ENCODE measurements at places on chromosomes 3 and 15.

GRCh38 chr3:40752492-40752891 is 227.7 kb downstream of the ZNF621 start:
- DNase-seq, result no peak

DNA sequence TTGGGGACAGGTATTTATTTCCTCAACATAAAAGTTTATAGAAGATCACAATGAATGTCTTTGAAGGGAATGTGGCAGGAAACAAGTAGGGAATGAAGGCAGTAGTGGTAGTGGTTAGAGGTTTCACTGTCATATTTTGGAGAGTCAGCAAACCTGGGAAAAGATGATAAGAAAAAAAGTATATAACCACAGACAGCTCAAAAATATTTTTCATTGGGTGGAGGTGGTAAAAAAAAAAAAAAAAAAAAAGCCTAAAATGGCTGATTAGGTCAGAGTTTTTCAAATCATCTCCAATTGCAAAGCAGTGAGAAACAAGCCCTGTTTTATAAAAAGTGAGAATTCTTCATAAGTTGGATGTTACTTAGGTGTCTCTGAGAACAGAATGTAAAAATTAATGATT is 400.0 kb downstream of the LSAMP start:
- DNase-seq, result no peak

DNA sequence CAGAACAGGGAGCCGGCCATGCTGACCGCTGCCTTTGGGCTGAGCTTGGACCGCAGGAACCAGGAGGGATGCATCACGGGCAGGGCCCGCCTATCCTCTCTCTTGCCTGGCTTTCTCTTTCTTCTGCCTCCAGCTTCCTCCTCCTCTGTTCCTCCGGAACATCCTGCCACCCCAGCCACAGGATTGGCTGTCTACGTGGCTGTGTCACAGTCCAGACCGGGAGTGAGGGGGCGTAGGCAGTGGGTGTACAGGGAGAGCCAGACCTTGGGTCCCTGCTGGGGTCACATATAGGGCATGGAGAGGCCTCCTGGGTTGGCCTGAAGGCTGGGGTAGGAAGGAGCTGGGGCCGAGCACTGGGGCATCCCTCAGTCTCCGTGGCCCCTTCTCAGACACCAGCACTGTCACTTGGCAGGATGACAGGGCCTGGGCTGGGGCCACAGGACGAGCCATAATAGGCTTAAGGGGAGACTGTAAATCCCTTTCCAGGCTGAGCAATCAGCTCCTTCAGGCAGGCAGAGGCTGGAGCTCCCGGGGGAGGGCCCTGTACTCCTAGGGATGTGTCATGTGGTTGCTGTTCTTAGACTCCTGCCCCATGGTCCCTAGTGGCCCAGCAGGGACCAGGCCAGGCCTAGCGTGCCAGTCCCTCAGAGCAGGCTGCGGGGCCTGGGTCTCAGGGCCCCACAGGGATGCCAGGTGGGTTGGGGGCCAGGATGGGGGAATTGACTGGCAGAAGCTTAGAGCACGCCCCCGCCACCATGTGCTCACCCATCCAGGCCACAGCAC is 25.4 kb downstream of the LINGO1 start:
- DNase-seq, result no peak

DNA sequence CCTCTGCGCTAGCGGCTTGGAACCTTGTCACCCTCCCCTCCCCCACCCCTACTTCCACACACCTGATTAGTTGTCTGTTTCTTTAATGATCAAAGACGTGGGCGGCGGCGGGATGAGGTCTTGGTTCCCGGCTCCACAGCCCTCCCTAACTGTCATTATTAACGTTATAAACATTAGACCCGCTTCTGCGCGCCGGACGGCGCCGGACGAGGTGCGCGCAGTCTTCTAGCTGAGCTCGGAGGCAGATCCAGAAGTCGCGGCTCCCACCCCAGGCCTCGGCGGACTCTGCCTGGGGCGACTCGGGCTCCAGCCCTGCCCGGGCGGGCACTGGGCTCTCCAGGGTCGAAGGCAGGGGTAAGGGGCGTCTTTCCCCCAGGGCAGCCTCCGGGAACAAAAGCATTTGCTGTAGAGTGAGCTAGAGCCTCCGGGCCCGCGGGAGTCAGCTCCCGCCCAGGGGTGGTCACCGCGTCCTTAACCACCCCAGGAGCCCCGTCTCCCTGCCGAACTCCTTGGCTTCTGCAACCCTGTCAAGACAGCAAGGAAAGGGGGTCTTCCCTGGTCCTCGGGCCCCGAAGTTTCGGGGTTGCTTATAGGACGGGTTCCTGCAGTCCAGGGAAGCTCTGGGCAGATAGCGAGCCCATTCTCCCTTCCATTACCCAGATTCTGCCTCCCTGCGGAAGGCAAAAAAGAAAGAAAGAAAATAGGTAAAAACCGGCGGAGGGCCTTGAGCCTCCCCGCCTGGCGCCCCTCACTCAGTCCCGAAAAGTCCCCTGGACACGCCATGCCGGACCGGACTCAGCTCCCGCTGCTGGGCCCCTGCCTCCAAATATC is 2.2 kb upstream of the ISLR2 start:
- DNase-seq, result no peak

GRCh38 chr3:171199473-171199829 is 172.9 kb upstream of the SLC2A2 start:
- no peak for DNase-seq

DNA sequence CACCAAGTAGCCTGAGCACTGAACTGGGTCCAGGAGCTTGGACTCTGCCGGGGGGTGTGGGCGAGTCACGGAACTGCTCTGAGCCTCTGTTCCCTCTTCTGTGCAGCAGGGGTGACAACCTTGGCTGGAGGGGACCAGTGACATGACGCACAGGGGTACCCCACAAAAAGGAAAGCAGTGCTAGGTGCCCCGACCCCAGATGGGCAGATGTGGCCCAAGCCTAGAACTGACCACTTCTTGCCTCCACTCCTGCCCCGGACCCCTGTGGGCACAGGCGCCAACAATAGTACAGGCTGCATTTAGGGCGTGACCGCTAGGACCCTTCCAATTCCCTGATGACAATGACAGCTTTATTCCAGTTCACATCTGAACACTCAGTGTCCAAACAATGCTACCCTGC is 255.9 kb upstream of the LYSMD4 start:
- DNase-seq, result no peak

GRCh38 chr3:158213461-158213860 is 103.6 kb downstream of the RSRC1 start:
- no peak for DNase-seq

GRCh38 chr15:63402498-63403253 is 21.0 kb upstream of the CA12 start:
- DNase-seq, result no peak

- DNase-seq, result no peak
Measured at GRCh38 chr3:52614689-52615088, 71.0 kb downstream of the PBRM1 start.

- DNase-seq, result no peak
Measured at GRCh38 chr3:45153658-45154437, 7.7 kb upstream of the CDCP1 start.

- DNase-seq, result no peak
Measured at GRCh38 chr15:93983526-93983925, 247.8 kb upstream of the MCTP2 start.

- DNase-seq, result no peak
Measured at GRCh38 chr3:18423401-18424212, 1.5 kb downstream of the SATB1 start.

- DNase-seq, result no peak
Measured at GRCh38 chr3:125059488-125060245, 3.9 kb upstream of the HEG1 start.

DNA sequence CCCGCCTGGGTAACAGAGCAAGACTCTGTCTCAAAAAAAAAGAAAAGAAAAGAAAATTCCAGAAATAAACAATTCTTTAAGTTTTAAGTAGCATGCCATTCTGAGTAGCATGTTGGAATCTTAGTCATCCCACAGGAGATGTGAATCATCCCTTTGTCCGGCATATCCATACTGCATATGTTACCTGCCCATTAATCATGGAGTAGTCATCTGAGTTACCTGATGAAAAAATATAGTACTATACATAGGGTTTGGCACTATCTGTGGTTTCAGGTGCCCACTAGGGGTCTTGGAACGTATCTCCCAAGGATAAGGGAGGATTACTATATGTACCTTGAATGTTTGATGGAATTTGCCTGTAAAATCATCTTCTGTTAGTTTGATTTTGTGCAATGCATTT is 6.3 kb upstream of the CCR4 start:
- DNase-seq, result no peak

DNA sequence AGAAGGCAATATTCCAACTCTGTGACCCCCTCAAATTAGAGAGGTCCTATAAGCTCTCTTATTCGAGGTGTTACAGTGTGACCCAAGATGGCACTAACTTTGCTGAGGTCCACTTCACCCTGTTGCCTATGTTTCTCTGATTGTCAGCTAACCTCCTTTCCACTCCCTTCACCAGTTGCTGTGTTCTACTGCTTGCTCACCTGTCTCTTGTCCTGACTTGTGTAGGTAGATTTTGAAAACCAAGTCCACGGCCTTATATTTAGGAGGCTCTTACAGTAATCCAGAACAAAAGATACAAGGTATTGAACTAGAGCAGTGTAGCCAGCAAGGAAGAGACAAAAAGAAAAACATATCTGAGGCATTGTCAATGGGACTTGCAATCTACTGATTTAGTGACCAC is 20.1 kb upstream of the GSK3B start:
- no peak for DNase-seq

DNA sequence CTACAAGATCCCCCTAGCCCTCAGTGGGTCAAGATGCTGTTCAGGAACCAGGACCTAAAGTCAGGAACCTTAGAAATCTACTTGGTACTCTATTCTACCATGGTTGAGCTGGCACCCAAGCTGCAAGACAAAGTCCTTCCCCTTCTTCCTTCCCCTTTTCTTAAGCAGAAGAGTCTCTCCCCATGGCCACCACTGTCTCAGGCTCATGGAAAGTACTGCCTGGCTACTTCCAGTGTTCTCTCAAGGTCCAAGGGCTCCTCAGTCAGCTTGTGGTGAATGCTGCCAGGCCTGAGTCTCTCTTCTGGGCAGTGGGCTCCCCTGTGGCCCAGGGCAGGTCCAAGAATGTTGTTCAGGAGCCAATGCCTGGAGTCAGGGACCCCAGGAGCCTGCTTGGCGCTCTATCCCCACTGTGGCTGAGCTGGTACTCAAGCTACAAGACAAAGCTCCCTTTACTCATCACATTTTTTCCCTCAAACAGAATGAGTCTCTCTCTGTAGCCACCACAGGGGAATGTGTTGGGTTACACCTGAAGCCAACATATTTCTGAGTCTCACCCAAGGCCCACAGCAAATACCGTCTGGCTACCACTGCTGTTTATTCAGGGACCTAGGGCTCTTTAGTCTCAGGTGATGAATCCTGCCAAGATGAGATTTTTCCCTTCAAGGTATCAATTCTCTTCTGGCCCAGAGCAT is 18.1 kb upstream of the SLC27A2 start:
- DNase-seq, result no peak

DNA sequence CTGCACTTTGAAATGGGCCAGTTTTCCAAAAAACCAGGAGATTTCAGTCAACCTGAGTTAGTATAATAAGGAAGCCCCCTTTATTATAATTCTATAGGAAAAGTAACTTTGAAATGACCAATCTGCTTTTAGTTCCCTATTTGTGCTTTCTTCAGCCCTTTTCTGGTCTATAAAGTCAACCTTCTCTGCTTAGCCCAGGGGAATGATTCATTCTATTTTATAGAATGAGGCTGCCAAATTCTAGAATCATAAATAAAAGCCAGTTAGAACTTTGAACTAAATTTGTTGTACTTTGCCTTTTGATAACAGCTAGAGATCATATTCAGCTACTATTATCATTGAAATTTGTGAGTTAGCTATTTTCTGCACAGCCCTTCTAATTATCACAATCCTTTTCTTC is 24.7 kb downstream of the CIP2A start:
- no peak for DNase-seq

DNA sequence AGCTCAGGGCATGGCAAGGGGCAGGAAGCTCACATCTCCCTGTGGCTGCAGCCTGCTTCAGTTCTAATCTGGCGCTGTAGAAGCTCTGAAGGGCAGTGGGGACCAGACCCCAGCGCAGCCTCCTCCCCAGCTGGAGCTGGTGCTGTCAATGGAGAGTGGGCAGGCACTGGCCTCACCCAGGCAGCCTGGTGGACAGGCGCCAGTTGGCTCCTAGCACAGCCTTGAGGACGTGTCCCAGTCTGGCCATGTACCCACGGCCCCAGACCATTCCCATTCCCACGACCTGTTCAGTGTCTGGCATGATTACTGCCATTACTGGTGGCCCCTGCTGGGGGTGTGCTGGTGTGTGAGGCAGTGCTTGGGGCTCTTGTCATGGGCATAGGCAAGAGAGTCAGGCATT is 16.3 kb downstream of the TYRO3 start:
- no peak for DNase-seq

DNA sequence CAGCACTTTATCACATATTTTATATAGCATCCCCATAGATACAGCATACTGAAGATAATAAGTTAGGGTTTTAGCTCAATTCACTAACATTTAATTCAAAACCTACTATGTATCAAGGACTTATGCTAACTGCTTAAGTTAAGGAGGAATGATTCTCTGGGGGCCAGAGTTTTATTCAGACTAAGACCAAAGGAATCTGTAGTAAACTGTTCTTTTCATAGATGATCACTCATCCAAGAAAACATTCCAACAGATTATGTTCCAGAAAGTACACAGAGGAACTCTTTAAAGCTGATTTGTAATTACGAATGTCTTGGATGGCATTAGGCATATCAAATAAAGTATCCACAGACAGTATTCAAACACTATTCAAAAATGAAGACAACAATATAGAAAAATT is 226.4 kb downstream of the SCAPER start:
- no peak for DNase-seq

DNA sequence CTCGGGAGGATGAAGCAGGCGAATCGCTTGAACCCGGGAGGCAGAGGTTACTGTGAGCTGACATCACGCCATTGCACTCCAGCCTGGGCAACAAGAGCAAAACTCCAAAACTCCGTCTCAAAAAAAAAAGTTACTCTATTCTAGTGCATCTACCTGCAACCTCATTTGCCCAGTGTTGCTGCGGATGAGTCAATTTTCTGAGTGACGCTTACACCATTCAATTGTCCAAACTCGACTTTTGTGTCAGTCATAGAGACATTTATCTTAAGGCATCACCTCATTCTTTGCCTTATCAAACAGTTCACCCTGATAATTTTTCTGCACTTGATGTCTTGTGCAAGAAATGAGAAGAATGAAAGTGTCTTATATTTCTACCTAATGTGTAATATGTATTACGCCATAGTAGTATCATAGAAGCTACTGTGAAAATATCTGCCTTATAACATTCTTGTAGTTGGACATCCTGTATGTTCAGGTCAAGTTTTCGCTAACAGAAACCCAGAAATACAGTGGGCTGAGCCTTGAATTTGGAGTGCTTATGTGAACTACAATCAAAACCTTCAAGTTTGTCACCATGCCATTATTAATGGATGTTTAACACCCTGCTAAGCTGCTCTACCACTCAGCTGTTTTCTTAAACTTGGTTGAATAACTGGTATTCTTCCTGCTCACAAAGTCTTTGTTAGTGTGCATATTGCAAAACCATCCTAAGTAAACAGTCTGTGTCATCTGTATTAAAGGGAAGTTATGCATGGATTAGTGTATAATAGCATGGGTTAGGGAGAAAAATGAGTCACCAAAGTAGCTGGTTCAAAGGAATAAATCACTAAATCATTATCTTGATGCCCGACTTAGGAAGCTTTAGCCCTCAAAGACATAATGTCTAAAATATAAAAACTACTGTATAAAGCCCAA is 531.0 kb upstream of the NR2F2 start:
- DNase-seq, result no peak

GRCh38 chr15:100757661-100758060 is 122.0 kb upstream of the ALDH1A3 start:
- no peak for DNase-seq

Data from stimulated activated CD8-positive, alpha-beta memory T cell treated with anti-CD3 and anti-CD28 coated beads, Interleukin-15, amount 100 ng/mL, for 24 hours (primary cell).